ENCODE measurements at places on chromosomes 4 and X. TPM values are rescaled to one million over a fixed set of nuclear protein-coding genes. Genes with fewer than 3 reads are reported as not detected.

Gene HEPH
- total RNA-seq = 26.2 TPM

DNA sequence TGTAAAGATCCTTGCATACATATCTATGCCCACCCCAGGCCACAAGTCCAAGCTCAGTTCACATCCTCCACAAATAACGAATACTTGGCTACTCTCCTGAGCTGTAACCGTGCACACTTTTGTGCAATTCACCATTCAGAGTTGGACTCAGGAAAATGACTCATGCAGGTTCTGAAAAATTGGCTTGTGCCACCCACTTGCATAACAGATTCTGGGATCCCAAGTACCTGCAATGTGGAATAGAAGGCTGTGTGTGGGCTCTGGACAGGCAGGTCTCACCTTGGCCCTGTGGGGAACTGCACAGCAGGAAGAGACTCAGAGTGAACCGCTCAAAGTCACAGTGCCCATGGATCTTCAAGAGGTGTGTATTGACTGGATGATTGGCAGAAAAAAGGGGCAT is 502.7 kb downstream of the PACRGL start:
- no peak for DNase-seq

DNA sequence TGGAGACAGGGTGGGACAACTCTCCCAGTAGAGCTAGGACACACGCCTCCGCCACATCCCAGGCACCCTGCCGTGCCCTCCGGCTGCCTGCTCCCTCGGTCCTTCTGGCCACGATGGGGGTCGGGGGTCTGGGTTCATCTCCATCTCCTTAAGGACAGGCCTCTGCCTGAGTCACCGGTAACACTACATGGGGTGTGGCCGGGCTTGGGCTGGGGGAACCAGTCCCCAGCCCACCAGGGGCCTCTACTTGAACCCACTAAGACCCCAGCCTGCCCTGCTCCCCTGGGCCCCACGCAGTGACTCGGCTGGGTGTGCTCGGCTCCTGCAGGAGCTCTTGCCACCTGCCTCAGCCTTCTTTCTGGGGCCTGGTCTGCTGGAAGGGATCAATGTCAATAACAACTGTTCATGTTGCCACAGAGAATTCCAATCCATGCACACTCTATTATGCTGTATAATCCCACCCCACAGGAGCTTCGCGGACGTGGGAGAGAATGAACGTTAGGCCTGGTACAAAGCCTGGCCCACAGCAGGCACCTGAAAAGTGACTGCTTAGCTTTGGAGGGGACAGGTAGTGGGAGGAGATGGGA is 177.7 kb upstream of the PSAPL1 start:
- DNase-seq = no peak

Gene MAGEA12
- total RNA-seq = not detected

DNA sequence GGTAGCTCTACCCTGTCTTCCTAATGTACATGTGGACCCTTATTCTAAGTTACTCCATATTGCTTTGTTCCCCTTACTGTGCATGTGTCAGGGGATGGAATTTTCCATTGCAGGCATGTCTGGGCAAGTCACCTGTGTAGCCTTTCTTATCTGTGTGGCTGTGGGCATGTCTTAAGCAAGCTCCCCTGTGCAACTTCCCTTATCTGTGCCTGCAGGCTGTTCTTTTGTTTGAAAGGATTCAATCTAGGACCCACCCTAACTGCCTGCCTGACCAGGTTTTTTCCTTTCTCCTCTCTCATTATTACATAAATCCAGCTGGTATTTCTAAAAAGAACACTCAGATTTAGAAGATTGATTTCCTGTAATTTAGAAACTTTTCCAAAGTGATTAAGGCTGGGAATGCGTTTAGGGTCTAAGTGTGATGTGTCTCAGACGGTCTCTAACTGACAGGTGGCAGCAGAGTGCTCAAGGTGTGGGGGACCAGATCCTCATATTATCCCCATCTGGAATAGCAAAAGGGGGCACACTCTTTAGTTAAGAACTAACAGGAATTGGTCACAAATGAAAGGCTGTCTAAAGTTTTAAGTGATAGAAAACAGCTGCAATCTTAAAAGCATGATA is 198.9 kb upstream of the PPP1R2C start:
- DNase-seq = no peak

GRCh38 chrX:104430742-104431119 is 135.3 kb upstream of the IL1RAPL2 start:
- DNase-seq = no peak

DNA sequence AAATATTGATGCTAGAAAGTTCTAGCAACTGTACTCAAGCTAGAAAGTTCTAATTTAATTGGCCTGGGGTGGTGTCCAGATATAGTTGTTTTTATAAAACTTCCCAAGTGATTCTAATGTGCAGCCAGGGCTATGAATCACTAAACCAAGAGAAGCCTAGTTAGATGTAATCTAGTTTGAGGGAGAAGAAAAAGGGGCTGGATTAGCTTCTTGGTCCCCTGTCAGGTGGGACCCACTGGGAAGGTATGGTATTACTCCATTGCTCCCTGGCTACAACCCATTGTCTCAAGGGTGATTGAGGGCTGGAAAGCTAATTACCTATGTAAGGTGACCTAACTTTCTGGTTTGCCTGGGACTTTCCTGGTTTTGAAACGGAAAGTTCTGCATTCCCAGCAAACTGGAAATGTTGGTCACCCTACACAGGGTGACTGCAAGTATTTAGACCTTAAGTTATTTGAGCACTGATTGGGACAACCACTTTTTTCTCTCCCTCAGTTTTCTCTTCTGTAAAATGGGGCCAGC is 23.9 kb upstream of the MSN start:
- DNase-seq = no peak

- no peak for DNase-seq
Observed at GRCh38 chrX:117996918-117997480, 119.6 kb downstream of the KLHL13 start.

All from left ventricle myocardium inferior (tissue), 1 donor.